NCI-H1417 (cell line): ENCODE measurements at places on chromosomes 3 and 15.

DNA sequence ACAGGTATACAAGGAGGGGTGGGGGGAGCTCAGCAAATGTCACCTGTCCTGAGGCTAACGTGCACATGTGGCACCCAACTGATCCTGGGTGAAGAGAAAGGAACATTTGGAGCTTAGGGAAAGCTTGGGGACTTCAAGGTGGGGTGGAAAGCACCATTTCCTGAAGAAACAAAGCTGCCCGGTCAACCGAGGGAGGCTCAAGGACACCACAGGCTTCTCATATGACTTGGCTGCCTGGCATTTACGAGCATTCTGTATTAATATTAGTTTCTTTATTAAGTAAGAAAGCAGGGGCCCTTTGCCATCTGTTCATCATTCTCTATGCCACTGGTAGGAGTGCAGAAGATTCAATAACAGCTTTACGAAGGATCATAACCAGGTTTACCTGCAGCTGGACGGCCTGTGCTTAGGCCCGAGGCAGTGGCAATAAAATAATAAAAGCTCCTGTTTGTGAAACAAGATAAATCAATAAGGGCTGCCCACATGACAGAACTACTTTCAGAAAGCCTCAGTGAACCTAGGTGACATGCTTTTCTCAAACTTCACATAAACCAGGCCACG, 54.0 kb downstream of the ETV5 start:
- DNase-seq = no peak

DNA sequence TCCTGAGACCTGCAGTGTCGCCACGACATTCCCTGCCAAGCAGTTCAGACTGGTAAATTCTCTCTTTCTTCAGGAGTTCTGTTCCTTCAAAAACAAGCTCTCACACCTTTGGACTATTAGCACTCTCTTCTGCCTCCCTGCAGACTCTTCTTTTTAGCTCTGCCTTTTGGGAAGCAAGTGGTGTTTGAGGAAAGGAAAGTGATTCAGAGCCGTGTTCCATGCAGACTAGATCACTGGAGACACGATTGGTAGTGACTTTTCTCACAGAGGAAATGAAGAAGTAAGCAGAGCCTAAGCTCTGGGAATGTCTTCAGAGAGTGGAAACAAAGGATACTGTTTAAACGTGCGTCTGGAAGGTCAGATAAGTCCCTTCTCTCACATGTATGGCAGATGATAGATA, 270.6 kb upstream of the TPRG1 start:
- no peak for DNase-seq

DNA sequence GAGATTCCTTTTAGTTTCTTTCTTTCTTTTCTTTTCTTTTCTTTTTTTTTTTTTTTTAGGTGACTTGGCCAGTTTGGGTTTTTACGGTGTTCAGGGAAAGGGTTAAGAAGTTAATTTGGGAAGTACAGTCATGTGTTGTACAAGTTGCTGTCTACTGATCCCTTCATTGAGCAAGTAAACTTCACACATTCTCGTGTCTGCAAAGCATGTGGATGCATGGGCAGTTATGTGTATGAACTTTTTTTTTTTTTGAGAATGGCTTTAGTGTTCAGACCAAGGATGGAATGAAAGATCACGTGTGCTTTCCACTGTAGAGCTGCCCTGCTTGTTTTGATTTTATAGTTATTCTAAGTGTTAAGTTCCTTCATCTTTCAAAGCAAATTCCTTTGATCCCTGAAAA, 132.3 kb downstream of the PGPEP1L start:
- no peak for DNase-seq

DNA sequence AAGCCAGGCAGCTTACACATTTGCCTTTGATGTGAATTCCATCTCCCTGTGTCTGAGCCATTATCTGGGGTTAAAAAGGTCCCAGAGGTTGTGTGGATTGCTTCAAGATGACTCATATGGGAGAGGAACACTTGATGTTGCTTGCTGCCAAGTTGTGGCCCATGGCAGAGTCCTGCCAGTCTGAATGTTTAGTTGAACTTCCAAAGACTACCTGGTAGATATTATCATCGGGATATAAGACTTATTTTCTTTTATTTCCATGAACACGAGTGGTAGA, 85.6 kb downstream of the TJP1 start:
- DNase-seq = no peak

- no peak for DNase-seq
Observed at GRCh38 chr3:69865925-69866679, 126.8 kb downstream of the MITF start.

DNA sequence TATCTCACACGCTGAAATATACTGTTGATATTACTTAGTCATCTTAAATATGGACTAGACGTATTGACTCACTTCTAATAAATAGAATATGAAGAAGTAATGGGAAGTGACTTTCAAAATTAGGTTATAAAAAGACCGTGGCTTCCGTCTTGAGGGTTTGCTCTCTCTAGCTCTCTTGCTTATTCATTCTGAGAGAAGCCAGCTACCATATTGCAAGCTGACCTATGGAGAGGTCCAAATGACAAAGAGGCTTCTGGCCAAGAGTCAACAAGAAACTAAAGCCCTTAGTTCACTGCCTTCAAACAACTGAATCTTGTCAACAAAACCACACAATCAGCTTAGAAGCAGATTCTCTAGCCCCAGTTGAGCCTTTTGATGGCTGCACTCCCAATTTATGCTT, 46.1 kb downstream of the SLC9C1 start:
- no peak for DNase-seq

DNA sequence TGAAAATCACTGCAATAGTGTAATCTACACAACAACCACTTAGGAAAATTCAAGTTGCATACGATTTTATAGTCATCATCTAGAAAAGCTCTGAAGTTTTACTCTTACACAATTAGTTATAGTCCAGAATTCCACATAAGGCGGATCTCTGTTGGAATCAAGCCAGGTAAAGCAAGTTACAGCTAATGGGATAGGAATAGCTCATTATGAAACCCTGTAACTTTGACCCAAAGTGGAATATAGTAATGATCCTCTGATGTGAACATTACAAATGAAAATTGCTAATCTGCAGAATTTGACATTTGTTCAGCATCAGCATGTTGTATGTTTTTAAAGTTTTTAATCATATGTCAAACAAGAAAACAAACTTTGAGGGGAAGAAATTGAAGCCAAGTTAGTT, 4.4 kb downstream of the CERS3 start:
- DNase-seq = no peak

- peak; percentile 64 for DNase-seq
Observed at GRCh38 chr3:10469441-10470119, 35.8 kb downstream of the ATP2B2 start.

- DNase-seq = peak; percentile 8
Observed at GRCh38 chr3:178810181-178810580, 261.4 kb downstream of the ZMAT3 start.

DNA sequence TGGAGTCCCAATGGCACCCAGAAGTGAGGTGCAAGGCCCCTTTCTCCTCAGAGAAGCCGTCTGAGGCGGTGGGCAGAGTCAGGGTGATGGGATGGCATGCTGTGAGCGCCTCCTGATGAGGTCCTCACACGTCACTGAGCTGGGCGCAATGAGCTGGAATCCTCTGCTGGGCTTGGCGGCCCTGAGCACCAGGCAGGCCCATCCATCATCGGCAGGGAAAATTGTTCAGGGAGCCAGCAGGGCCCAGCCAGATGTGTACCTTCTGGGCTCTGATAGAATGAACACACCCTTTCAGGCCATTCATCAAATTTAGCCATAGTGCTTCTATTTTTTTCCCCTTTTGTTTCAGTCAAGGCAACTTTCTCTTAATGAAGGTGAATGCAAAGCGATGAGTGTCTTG, 43.7 kb downstream of the FAM3D start:
- no peak for DNase-seq

GRCh38 chr15:55194256-55194655, 2.5 kb downstream of the RSL24D1 start:
- DNase-seq = no peak

GRCh38 chr3:62942227-62942626, 67.0 kb upstream of the CADPS start:
- DNase-seq = peak; percentile 10

- no peak for DNase-seq
Observed at GRCh38 chr3:149657321-149657925, 402 bp downstream of the WWTR1 start.

GRCh38 chr3:146466604-146467003, 2.8 kb downstream of the PLSCR2 start:
- no peak for DNase-seq

DNA sequence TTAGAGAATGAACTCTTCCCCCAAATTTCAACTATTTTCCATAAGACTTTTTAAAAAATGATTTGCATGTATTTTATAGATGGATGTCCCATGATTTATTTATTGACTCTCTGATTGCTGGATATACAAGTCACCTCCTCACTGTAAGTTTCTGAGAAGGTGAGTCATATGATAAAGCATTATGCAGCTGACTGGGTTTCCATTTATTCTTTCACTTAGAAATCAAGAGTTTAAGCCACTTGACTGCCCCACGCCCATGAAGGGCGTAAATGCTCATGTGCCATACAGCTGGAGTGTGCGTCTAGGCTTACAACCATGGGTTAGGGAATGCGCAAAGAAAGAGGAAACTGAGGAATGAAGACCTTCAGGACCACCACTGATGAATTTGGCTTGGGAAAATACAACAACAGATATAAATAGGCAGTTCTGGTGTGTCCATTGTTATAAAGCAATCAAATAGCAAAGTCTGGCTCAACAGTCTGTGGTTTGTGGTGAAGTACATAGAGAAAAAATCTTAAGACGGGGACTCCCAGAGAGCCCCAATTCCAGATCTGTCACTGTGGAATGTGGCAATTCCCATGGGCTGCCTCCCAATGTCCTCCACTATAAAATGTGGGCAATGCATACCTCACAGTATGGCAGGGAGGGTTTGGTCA, 20.3 kb downstream of the SLCO2A1 start:
- no peak for DNase-seq

DNA sequence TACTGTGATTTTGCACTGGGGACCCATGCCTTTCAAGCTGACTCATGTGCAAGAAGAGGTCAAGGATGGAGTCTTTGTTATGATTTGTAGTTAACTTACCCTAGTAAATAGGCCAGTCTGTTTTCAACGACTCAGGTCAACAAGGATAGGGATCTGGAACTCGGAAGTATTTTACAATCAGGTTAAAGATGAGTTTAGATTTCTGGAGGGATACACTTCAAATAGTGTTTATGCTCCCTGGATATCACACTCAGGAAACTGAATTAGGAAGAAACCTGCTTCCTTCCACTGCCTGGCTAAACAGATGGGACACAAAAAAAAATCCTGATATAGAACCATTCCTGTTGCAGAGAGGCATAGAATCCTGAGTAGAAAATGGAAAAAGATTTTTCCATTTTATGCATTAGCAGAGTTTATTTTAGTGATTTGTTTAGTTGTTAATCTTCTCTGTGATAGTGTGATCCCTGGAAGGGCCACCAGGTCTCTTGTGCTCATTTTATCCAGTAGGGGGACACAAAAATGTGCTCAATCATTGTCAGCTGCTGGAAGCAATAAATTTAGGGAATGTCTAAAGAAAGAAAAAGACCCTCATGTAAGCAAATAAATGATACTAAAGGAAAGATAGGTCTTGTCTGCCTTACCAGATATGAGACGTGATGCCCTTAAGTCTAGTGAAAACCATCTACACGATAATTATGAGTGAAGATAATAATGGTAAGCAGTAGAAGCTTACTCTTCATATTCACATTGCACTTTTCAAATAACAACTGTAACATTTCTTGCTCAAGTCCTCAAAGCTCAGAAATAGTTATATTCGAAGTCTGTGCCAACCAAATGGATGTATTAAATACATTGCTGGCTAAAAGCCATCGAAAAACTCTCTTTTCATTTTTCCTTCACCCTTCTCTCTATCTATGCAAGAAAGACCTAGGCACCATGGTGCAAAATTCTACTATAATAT, 452.1 kb upstream of the KCNMB2 start:
- peak; percentile 37 for DNase-seq

- DNase-seq = no peak
Observed at GRCh38 chr3:29511701-29512100, 230.8 kb downstream of the RBMS3 start.

DNA sequence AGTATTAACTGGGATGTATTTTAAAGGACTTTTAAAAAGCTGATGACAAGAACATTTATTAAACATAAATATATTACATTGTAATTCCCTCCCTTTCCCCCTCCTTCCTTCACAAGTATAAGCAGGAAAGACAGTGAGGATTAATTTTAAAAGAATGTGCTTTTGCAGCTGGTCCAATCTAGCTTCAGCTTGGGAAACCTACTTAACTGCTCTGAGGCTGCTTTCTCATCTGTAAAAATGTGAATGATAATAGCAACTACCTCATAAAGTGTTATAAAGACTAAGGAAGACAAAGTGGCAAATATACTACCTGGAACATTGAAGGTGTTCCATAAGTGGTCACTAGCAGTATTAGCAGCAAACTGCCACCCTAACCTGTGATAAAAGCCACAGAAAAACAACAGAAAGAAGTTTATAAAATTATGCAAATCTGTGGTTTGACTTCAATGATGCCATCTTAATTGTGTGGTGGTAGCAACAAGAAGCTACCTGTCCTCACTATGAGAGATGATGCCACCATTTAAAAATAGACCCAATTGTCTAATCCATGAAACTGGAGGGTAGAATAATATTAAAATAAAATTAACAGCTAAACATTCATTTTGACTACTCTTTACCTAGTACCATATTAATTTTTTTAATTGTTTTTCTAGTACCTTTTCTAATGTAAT, 20.0 kb downstream of the DHX36 start:
- DNase-seq = no peak

- no peak for DNase-seq
Observed at GRCh38 chr15:34855893-34856292, 60.5 kb upstream of the ACTC1 start.

- no peak for DNase-seq
Observed at GRCh38 chr3:152284906-152285305, 16.2 kb downstream of the MBNL1 start.

GRCh38 chr3:123365450-123366143, 83.3 kb downstream of the ADCY5 start:
- DNase-seq = no peak

GRCh38 chr3:35184775-35185174, 454.6 kb upstream of the ARPP21 start:
- DNase-seq = no peak
